Ascending aorta (tissue), 2 donors: ENCODE measurements at places on chromosomes 2 and 18.

- no peak overlapping the region for H3K4me3 ChIP-seq
- H3K27ac ChIP-seq, result no peak overlapping the region
- no peaks in the 10 kb centered on the region for H3K27me3 ChIP-seq
- no peaks in the 10 kb centered on the region for H3K4me1 ChIP-seq
- DNase-seq, result no peak
Measured at GRCh38 chr2:12742891-12743290, 26.2 kb downstream of the TRIB2 start.

- H3K36me3 ChIP-seq, result no peaks in the 10 kb centered on the region
- no peak overlapping the region for H3K4me3 ChIP-seq
- DNase-seq, result no peak
- H3K4me1 ChIP-seq, result no peaks in the 10 kb centered on the region
- no peak overlapping the region for H3K27ac ChIP-seq
- H3K27me3 ChIP-seq, result no peaks in the 10 kb centered on the region
Measured at GRCh38 chr2:22950431-22950830, 434.5 kb upstream of the KLHL29 start.

GRCh38 chr2:113232123-113232522, 46.6 kb downstream of the PAX8 start:
- no peak overlapping the region for H3K4me3 ChIP-seq
- no peaks in the 10 kb centered on the region for H3K4me1 ChIP-seq
- H3K27me3 ChIP-seq, result no peaks in the 10 kb centered on the region
- H3K27ac ChIP-seq, result no peak overlapping the region

DNA sequence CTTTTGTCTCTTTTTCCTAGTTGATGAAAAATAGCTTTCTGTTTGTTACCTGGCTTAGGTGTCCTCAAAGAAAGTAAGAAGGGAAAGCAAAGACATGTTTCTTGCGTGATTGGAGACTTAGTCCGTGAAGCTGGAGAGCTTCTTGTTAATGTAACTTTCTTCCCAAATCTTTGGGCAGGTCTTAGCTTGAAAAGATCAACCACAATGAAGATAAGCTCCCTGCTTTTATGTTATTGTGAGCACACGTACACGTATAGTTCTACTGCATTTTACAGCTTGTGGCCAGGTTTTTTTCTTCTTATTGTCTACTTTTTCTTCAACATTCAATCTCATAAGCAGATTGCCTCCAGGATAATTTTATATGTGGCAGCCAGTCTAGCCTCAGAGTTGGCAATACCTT, 99.8 kb downstream of the DIS3L2 start:
- H3K36me3 ChIP-seq, result no peaks in the 10 kb centered on the region
- no peaks in the 10 kb centered on the region for H3K27me3 ChIP-seq
- H3K4me3 ChIP-seq, result no peak overlapping the region
- no peak overlapping the region for H3K27ac ChIP-seq
- DNase-seq, result no peak
- H3K4me1 ChIP-seq, result no peaks in the 10 kb centered on the region

DNA sequence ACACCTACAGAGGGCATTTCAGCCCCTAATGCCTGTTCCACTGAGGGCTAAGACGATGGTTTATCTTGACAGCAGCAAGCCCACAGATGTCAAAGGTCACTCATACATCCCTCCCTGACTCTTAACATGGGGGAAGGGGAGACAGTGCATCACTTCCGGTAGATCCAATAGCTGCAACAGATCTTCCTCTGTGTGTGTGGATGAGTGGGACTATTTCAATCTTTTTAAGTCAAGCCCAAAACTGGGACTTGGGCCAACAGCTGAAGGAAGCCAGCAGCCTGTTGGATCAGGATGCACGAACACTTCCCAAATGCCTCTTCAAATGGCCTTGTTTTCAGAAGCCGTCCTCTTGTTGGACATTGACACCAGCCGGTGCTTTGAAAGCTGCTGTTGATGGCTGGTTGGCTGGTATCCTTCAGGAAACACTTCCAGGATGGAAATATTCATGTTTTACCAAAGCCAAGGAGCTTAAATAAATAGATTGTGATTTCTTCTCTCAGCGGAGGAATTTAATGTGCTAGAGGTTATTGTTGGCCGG, 59.2 kb downstream of the IL1R2 start:
- H3K27me3 ChIP-seq, result no peaks in the 10 kb centered on the region
- peak overlapping the region; percentile 89 for H3K27ac ChIP-seq
- no peak overlapping the region for H3K4me3 ChIP-seq

DNA sequence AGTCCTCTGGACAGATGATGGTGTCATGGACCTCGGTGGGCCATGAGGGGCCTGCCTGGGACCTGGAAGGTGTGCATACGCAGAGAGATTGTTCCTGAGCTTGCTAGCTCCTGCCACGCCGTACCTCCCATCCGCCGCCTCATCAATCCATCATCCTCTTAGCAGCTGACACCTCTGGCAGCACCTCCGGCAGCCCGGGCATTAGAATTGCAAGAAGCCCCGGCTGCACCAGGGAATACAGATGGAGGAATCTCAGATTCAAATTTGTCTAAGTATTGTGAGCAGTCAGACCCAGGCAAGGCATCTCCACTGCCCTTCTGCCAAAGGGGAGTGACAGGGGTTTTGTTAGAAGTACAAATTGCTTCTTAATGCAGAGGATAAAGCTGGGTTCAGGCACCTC, 4.5 kb downstream of the C1QL2 start:
- DNase-seq, result no peak
- no peaks in the 10 kb centered on the region for H3K27me3 ChIP-seq

DNA sequence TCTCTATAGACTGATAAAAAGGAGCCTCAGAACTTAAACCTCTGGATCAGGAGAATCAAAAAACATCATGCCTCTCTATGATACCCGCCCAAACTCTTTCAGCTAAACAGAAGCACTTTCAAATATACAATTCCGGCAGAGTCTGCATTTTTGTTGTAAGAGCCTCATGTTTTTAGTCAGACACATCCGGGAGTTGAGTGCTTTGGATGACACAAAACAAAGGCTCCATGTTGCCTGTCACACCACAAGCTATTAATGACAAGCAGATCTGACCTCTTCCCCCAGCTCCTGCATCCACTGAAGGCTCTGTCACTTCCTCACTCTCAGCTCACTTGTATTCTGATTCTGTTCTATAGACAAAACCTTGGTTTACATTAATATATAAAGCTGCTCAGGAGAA, 33.2 kb downstream of the SLC38A11 start:
- no peaks in the 10 kb centered on the region for H3K27me3 ChIP-seq
- H3K4me3 ChIP-seq, result no peak overlapping the region

DNA sequence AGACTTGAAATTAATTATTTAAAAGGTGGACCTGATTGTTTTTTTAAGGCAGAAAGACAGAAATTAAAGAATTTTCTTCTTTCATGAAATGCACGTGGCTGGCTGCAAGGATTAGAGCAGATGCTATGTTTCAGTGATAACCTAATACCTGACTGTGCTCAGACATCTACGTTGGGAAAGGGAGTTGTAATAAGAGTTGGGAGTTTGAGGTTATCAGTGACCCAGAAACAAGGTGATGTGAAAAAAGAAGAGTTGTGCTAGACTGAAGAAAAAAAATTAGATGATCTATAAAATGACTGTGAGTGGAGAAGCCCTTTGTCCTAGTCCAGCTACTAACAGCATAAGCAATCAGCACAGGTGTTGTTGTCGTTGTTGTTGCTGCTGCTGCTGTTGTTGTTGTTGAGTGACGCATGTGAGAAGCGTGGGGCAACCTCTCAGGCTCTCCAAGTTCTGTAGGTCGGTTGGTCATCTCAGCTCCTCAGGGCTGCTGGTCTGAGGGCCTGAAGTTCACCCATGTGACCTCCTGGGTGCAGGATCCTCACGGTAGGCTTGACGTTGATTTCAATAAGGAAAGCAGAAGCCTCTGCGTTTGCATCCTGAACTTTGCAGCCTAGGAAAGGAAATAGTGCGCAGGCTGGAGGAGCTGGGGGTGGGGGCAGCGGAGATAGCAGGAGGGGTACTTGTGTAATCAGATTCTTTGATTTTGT, 7.6 kb downstream of the POU3F3 start:
- no peak for DNase-seq
- H3K4me3 ChIP-seq, result no peak overlapping the region
- H3K27ac ChIP-seq, result no peak overlapping the region
- H3K4me1 ChIP-seq, result no peaks in the 10 kb centered on the region
- H3K36me3 ChIP-seq, result no peaks in the 10 kb centered on the region

GRCh38 chr2:15937105-15937881, 3.1 kb upstream of the MYCN start:
- no peak for DNase-seq
- H3K36me3 ChIP-seq, result no peaks in the 10 kb centered on the region
- H3K4me1 ChIP-seq, result peaks cover 22% of the 10 kb centered on the region
- no peak overlapping the region for H3K27ac ChIP-seq

DNA sequence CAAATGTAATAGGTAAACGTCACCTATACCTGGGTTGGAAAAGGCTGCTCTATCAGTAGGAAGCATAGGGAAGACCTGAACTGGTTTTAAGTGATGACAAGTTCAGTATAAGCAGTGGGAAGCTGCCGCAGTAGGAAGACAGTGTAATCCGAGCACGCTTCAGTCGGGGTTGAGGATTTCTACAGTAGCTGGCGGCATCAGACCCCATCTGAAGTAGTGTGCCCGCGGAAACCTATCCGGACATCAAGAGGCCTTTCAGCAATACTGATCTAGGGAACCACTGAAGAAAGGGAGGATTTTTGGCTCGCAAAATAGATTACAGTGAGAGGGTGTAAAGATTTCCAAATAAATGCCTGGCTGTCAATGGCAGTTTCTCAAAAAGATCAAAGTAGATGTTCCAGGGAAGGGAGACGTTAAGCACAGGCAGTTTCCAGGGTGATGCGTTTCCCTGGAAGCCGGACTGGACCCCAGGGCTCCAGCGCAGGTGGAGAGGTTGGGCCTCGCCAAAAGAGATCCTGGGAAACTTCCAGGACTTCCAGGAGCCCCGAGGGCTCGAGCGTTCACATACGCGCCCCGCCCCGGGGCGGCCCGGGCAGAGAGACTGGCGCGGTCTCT, 5.3 kb downstream of the LOXL3 start:
- no peak for DNase-seq
- peak overlapping the region; percentile 71 for H3K27ac ChIP-seq
- peaks cover 7% of the 10 kb centered on the region for H3K4me1 ChIP-seq
- H3K4me3 ChIP-seq, result peak overlapping the region; percentile 53
- H3K36me3 ChIP-seq, result no peaks in the 10 kb centered on the region

GRCh38 chr2:64166637-64167420, 22.6 kb upstream of the PELI1 start:
- no peak overlapping the region for H3K4me3 ChIP-seq
- no peaks in the 10 kb centered on the region for H3K4me1 ChIP-seq
- H3K27ac ChIP-seq, result no peak overlapping the region
- H3K36me3 ChIP-seq, result no peaks in the 10 kb centered on the region
- no peak for DNase-seq

DNA sequence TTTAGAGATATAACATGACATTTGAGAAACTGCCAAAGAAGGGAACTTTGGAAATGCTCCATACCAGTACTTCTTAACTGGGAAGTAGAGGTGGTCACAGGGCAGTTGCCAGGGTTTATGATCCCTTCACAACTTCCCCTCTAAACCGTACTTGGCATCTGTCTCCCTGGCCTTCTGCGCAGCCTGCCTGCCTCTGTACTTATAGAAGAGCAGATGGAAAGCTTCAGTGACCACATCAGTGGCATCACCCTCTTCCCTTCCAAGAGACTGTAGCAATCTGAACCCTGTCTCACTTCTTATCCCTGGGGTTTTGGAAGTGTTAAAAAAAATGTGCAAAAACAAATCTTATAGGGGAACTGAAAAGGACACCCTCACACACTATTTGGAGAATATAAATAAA, 64.1 kb downstream of the EIF2AK3 start:
- no peak overlapping the region for H3K27ac ChIP-seq
- peaks cover 55% of the 10 kb centered on the region for H3K36me3 ChIP-seq
- no peaks in the 10 kb centered on the region for H3K4me1 ChIP-seq
- H3K4me3 ChIP-seq, result no peak overlapping the region
- no peaks in the 10 kb centered on the region for H3K27me3 ChIP-seq

DNA sequence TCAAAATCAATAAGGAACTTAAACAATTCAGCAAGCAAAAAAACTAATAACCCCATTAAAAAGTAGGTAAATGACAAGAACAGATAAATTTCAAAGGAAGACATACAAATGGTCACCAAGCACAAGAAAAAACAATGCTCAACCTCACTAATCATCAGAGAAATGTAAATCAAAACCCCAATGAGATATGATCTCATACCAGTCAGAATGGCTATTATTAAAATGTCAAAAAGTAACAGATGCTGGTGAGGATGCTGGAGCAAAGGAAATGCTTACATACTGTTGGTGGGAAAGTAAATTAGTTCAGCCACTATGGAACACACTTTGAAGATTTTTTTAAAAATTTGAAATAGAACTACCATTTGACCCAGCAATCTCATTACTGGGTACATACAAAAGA, 538.0 kb downstream of the TMX3 start:
- no peak for DNase-seq
- H3K4me3 ChIP-seq, result no peak overlapping the region
- no peaks in the 10 kb centered on the region for H3K27me3 ChIP-seq

DNA sequence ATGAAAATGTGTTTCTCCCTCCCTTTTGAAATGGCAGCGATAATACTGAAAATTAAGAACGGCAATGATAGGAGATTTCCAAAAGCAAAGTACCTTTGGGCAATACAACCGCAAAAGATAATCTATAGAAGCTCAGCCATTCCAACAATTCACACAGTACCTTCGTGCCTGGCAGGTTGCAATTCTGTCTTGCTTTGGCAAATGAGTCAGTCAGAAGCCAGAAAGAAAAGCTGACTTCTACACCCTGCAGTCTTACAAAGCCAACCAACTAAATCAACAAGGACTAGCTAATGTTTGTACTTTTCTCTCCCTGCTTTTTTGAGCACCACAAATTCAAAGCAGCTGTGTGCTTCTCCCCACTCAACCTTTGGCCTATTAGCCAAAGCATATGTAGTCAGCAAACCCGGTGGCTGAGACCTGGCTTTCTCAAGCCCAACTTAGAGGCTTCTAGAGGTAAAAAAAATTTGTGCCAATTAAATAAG, 25.7 kb upstream of the ID2 start:
- H3K4me1 ChIP-seq, result no peaks in the 10 kb centered on the region
- DNase-seq, result no peak
- no peak overlapping the region for H3K4me3 ChIP-seq
- no peak overlapping the region for H3K27ac ChIP-seq
- no peaks in the 10 kb centered on the region for H3K27me3 ChIP-seq
- H3K36me3 ChIP-seq, result no peaks in the 10 kb centered on the region

DNA sequence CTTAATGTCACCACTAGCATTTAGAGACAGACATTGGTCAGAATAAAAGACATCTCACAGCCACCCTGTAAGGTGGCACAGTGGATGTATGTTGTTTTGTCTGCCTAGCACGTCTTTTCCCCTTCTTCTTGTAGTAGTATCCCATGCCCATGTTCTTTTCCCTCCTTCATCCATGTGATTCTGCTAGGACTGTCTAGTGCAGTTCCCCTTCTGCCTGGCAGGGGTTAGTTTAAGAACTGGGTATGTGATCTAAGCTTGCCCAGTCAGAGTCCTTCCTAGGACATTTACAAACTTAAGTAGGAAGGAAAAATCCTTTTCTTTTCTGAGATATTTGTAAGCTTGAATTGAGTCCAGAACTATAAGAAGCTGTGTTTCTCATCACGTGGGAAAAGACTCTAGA, 172.3 kb downstream of the BABAM2 start:
- DNase-seq, result no peak
- H3K27ac ChIP-seq, result no peak overlapping the region
- no peaks in the 10 kb centered on the region for H3K27me3 ChIP-seq
- no peaks in the 10 kb centered on the region for H3K4me1 ChIP-seq
